ENCODE measurements at places on chromosomes 7 and 10.

- DNase-seq: peak; percentile 37
Observed at GRCh38 chr10:110994406-110995086, 75.1 kb downstream of the SHOC2 start.

GRCh38 chr7:91811236-91811635 lies 69.3 kb downstream of the MTERF1 start:
- DNase-seq: peak; percentile 19

DNA sequence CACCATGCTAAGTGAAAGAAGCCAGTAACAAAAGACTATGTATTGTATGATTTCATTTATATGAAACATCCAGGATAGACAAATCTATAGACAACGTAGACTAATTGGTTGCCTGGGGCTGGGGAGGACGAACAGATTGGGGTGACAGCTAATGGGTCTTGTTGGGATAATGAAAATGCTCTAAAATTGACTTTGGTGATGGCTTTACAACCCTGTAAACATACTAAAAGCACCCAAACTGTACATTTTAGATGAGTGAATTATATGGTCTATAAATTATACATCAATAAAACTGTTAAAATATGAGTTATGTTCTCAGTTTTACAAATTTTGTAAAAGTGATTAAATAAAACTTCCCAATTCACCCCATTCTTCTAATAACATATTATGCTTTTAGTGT lies 261.5 kb downstream of the ELMO1 start:
- DNase-seq: no peak

DNA sequence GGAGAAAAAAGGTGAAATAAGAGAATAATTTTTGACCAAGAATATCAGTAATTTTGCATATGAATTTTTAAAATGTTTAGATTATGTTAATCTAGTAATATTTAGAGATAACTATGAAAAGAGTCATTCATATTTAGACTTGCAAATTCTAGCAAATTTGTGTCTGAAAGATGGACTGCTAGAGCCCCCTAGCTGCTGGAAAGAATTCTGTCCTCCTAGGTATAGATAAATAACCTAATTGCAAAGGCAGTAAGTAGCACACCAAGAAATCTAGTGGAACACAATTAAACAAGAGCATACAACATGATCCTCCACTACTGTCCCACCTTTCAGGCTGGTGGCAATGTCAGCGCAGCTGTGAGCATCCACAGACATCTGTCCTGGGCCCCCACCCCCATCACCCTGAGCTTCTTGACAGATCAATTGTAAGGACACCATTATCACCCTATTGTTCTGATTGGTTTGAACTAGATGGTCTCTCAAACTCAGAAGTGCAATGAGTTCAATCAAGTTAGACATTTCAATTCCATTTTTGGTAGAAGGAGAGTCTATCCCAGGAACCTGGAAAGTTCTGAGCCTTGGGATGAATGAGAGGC lies 15.0 kb upstream of the GFRA1 start:
- DNase-seq: peak; percentile 57

- DNase-seq: no peak
Observed at GRCh38 chr7:101960985-101961708, 143.7 kb downstream of the CUX1 start.

DNA sequence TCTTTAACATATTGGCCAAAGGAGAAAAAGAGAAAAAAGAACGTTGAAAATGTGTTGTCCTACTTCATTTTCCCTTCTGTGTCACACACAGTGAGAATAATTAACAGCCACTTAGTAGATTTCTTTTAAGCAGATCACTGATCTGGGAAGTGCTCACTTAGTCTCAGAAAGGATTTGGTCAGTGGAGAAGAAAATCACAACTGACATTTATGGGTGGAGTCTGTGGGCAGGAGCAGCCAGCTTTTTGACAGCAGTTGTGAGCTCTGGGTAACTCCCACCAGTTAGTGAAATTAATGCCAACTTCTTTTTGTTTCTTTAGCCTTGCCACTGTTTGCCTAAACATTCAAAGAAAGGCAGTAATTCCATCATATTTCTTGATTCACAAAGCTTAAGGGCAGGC lies 49.7 kb downstream of the CDK14 start:
- no peak for DNase-seq

GRCh38 chr10:75406462-75407223 lies 5.1 kb upstream of the ZNF503 start:
- DNase-seq: no peak

- DNase-seq: no peak
Observed at GRCh38 chr7:5545222-5545914, 121.7 kb upstream of the TNRC18 start.

DNA sequence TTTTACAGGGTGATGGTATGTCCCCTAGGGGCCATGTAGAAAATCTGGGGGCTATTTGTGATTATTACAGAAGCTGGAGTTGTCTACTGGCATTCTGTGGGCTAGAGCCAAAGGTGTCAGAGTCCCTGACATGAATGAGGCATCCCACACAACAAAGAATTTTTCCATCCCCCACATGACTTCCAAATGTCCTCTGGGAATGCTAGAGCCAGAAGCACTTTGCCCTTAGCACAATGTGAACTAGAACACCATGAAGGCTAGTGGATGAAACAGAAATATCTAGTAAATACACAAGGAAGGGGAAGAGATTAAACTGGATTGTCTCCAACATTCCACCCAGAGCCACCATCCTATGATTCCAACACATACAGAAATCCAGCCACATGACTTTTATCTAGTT lies 46.9 kb downstream of the FAM13C start:
- DNase-seq: peak; percentile 14

DNA sequence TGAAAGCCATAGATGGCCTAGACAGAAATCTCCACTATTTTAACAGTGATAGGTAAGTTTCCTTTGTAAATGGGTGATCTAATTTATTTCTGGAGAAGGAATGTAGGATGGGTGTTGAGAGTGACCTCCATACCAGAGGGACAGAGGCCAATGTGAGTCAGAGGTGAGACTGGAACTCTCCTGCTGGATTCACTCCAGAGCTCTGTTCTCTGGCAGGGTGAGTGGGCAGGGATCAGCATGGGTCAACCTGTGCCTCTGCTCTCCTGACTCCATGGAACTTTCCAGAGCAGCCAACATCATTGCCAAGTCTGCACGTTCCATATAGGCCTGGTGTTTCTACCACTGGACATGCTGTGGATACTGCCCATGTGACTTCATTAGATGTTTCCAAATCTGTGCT lies 11.4 kb downstream of the AKR1C3 start:
- no peak for DNase-seq

GRCh38 chr10:123399276-123399839 lies 245.2 kb downstream of the BUB3 start:
- no peak for DNase-seq

GRCh38 chr7:133394369-133394768 lies 141.5 kb downstream of the EXOC4 start:
- DNase-seq: no peak

DNA sequence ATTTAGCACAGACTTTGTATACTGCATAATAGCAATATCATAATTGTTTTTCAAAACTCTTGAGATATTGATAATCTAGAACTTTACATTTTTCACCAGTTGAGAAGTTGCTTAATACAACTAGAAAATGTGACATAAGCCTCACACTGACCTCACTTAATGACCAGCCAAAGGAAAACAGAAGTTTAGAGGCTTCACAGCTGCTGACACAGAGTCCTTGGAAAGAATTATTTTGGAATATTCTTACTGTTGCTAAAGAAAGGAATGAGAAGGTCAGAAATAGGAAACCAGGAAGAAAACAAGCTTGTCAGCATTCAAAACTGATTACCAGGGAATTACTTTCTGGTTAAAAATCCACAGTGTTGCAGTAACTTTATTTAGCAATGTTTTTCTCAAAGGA lies 35.5 kb upstream of the WASL start:
- DNase-seq: no peak

GRCh38 chr7:44277391-44277790 lies 48.0 kb downstream of the CAMK2B start:
- no peak for DNase-seq

DNA sequence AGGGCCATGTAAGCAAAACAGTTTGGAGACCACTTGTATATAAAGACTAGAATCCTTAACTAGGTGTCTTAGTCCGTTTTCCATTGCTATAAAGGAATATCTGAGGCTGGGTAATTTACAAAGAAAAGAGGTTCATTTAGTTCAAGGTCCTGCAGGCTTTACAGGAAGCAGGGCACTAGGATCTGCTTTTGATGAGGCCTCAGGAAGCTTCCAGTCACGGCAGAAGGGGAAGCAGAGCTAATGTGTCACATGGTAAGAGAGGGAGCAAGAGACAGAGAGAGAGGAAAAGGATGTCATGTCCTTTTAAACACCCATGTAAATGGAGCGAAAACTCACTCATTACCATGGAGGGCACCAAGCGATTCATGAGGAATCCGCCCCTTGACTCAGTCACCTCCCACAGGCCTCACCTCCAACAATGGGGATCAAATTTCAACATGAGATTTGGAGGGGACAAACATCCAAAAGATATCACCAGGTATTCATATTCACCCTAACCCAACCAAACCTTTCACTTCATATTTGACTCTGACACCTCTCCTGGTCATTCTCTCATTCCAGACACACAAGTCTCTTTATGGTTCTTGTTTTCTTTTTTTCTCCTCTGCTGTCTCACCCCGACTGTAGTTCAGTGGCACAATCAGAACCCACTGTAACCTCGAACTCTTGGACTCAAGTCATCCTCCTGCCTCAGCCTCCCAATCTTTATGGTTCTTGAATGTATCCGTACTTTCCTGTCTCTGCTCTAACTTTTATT lies 30.1 kb upstream of the ASAH2 start:
- no peak for DNase-seq

DNA sequence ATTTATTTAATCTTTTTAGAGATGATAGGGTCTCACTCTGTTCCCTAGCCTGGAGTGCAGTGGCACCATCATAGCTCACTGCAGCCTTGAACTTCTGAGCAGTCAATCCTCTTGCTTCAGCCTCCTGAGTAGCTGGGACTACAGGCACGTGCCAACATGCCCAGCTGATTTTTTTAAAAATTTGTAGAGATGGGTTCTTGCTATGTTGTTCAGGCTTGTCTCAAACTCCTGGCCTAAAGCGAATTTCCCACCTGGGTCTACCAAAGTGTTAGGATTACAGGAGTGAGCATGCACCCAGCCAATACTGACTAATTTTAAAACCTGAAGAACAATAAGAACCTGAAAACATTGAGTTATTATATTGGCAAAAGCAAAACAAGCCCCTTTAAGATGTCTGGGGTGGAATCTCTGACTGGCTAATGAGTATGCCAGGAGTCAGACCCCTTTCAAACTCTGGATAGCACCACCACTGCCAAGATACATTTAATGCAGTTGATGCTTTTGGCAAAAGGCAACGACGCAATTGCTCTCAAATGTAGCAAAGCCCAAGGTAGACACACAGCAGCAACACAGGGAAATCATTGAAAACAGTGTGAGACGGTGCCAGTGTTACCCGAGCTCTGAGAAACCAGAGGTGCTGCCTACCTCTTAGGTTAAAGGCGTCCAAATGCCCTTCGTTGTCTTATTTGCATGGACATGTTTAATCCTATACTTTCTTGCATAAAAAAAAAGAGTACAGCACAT lies 40.7 kb upstream of the TOMM7 start:
- DNase-seq: no peak

DNA sequence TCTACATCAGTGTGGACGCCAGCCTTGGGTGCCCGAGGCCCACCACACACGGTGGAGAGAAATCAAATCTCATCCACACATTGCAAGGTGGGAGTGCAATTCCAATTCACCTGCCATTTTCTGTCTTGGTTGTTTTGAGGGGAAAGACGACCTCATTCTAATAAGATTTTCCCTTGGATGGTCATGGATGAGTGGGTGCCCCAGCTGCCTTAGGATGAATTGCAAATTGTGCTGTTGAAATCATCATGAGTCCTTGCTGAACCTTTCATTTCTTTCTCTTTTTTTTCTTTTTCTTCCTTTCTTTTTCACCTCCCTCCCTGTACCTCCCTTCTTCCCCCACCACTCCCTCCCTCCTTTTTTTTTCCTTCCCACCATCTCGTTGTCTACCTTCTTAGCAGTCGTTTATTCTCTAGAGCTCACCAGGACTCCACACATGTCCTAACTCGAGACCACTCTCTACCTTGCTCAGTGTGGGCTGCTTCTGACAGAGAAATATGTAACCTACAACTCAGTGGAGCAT lies 266.9 kb upstream of the NFE2L3 start:
- DNase-seq: no peak

GRCh38 chr10:131396121-131397050 lies 84.9 kb upstream of the TCERG1L start:
- no peak for DNase-seq

DNA sequence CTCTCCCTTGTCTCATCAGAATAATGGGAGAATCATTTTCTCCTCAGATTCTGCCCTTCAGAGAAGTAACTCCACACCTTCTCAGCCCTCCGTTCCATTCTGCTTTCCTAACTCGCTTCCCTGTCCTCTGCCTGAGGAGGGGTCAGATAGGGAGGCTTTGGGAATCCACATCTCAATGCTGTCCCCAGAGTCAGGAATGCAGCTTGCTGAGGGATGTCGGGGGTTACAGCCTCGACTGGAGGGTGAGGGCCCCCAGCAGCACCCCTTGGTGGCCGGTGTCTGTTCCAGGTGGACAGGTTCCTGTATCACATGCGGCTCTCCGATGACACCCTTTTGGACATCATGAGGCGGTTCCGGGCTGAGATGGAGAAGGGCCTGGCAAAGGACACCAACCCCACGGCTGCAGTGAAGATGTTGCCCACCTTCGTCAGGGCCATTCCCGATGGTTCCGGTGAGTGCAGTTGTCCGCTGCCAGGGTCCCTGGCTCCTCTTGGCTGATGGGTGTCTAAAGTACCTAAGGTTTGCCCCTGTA lies 6.9 kb downstream of the HKDC1 start:
- no peak for DNase-seq

DNA sequence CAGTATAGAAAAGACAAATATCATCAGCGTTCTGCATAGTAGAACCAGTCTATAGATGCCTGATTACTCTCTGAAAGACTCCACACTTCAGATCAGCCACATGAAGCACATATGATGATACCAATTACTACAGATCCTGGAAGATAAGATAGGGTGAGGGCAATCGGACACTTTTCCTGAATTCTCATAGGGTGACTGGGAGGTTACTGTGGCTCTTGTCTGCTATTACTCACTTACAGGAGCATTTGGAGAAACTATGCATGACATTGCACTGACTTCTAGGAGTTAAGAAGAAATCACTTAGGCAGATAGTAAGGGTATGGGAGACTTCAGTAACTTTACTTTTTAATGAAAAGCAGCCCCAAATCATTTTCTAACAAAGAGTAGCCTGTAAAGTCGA lies 1140.9 kb downstream of the XPNPEP1 start:
- peak; percentile 48 for DNase-seq

DNA sequence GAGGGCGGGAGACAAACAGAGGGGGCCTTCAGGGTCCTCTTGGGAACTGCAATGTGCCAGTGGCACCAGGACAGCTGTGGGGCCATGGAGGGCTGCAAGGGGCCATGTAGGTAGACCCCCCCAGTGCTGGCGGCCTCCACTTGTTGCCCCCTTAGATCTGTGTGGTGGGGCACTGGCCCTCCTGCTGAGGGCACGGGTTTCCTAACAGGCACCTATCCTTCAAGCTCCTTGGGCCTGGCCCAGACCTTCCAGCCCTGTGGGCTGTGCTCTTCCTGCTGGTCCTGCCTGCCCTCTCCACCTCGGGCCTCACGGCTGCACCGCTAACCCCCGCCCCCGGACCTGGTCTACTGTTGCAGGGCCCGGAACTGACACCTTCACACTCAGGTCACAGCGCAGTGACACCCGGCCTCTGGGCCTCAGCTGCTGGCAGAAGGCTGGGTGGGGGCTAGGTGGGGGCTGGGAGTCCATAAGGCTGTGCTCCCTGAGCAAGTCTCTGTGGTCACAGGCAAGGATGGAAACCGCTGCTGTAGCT lies 12.6 kb downstream of the RASGEF1A start:
- DNase-seq: no peak
